HT1080 (cell line): ENCODE measurements at places on chromosomes 3 and 15. TPM values are rescaled to one million over a fixed set of nuclear protein-coding genes. Genes with fewer than 3 reads are reported as not detected.
A peak's percentile ranks its signal among the peaks of the same experiment; 100 is the strongest.

- no peak for DNase-seq
Observed at GRCh38 chr3:13065727-13066126, 7.5 kb downstream of the IQSEC1 start.

- DNase-seq: peak; percentile 53
Observed at GRCh38 chr15:50066202-50066601, 52.8 kb downstream of the ATP8B4 start.

DNA sequence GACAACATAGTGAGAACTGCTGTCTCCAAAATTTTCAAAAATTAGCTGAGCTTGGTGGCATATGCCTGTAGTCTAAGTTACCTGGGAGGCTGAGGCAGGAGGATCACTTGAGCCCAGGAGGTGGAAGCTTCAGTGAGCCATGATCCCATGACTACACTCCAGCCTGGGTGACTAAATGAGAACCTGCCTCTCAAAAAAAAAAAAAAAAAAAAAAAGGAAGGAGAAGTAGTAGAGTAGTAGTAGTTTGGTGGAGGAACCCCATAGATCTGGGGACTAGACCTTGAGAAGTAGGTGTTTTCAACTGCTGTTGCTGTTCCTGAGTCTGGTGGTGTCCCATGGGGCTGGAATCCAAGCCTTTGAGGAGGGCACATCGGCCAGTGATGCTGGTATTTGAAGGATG is 38.4 kb upstream of the UBE2E2 start:
- DNase-seq: no peak

GRCh38 chr3:150545419-150546225 is 674 bp downstream of the SERP1 start:
- peak; percentile 21 for DNase-seq

DNA sequence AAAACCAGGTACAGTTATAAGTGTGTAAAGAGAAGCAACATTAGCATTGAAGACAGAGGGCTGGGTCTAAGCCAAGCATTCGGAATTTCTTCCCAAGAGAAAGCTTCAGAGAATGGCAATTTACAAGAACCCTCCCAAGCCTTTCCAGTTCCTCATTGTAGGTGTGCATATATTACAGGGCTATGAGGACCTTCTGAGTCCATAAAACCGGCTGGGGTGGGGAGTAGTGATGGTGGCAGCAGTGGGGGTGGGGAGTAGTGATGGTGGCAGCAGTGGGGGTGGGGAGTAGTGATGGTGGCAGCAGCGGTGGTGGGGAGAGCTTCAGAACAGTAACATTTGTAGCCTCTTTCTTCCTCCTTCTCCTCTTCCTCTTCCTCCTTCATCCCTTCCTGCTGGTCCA is 368.7 kb upstream of the UMPS start:
- DNase-seq: no peak

GRCh38 chr3:153274561-153274960 is 112.5 kb downstream of the RAP2B start:
- DNase-seq: no peak

DNA sequence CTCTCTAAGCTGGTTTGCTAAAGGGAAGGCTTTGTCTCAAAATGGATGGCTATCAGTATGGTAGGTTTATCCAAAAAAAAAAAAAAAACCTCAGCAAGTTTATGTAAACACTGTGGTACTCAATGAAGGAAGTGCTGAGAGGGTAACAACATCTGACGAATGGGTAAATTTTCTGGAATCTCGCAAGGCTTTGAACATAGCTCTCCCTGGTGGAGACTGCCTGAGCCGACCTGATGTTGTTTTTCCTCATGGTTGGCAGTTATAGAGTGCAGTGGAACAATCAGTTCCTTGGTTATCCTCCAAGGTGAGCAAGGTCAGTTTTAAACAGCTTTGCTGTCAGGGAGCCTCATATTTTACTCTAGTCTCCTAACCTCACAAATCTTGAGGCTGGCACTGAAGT is 94.6 kb downstream of the ZPLD1 start:
- DNase-seq: peak; percentile 34

DNA sequence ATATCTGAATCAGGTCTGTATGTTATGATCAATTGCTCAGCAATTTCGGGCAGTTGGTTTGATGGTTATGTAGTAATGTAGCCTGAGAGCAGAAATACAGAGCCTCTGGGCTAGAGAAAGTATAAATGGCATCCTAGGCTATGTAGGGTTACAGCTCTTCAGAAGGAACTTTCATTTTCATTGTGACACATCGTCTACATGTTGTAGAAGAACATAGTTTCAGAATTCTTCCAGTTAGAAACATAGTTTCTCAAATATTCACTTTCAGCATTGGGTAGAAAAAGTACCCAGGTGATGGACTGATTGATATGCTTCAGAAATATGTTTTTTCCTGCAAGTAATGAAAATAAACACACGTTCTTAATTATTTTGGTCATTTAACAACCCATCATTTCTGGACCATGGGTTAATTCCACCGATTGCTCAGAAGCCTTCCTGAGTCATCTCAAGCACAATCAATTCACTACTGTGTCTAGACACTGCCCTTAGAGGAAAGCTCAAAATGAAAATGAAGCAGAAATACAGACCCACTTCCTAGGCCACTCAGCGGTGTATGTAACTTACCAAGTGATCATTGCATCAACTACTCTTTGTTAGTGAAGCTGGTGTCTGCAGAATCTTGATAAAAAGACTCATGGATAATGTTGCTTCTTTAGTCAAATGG is 88.8 kb upstream of the TSEN2 start:
- peak; percentile 28 for DNase-seq

GRCh38 chr15:45050587-45050986 is 27.6 kb downstream of the SORD start:
- no peak for DNase-seq

GRCh38 chr15:32120577-32121383 is 90.5 kb downstream of the CHRNA7 start:
- no peak for DNase-seq

GRCh38 chr3:65170390-65171042 is 482.7 kb upstream of the ADAMTS9 start:
- peak; percentile 32 for DNase-seq

GRCh38 chr3:194686414-194686815 is 732 bp downstream of the FAM43A start:
- DNase-seq: no peak

DNA sequence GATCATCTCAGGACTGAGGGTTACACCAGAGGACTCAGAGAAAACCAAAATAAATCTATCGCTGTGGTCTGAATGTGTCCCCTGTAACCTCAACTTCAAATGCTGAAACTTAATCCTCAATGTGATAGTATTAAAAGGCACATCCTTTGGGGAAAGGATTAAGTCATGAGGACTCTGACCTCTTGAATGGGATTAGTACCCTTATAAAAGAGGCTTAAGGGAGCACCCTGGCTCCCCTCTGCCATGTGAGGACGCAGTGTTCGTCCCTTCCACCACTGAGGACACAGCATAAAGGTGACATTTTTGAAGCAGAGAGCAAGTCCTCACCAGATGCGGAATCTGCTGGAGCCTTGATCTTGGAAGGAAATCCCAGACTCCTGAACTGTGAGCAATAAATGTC is 39.5 kb downstream of the SRPRB start:
- DNase-seq: no peak

DNA sequence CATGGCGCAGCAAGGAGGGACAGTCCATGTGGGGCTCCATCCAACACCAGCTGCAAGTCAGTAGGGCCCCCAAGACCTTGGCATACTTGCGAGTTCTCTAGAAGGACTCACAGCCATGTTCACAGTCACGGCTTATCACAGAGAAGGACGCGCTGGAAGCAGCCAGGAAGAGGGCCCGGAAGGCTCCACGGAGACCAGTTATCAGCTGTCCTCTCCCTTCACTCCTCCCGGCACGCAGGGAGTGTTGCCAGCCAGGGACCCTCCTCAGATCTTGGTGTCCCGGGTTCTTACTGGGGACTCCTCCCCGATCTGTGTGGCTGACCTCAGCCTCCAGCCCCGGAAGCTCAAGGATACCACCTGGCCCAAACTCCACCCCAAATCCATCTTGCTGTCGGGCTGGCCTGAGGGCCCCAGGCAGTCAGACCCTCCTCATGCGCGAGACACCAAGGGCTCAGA is 68.0 kb downstream of the SLTM start:
- no peak for DNase-seq

- DNase-seq: no peak
Observed at GRCh38 chr3:161946443-161946960, 449.9 kb downstream of the OTOL1 start.

- no peak for DNase-seq
Observed at GRCh38 chr15:46300716-46301115, 665.9 kb downstream of the SQOR start.

GRCh38 chr15:30990036-30990435 is 1.4 kb downstream of the MTMR10 start:
- no peak for DNase-seq

GRCh38 chr3:152094406-152094805 is 174.3 kb upstream of the MBNL1 start:
- no peak for DNase-seq

GRCh38 chr3:14403619-14404155 is 1.3 kb downstream of the SLC6A6 start:
- DNase-seq: peak; percentile 38

DNA sequence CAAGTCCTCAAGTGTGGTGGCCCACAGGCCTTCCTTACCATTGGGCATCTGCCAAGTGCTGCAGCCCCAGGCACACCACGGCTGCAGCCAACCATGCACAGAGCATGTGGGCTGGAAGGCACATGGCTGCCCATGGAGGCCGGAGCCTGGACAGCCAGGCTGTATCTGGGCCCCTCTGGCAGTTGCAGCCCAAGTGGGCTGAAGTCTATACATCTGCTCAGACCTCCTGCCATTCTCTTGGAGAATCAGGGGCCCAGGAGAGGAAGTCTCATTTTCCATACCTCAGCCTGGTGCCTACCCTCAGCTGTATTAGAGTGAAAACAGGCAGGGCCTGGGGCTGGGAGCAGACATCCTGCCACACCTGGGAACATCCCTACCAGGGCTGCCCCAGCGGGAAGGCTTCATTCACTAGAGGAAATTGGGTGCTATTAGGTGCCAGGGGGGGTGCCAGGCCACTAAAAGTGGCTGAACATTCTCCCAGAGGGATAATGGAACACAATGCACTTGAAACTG is 48.0 kb upstream of the SLCO2A1 start:
- DNase-seq: no peak

GRCh38 chr3:99503350-99503749 is 135.0 kb upstream of the COL8A1 start:
- DNase-seq: no peak

GRCh38 chr3:71438904-71439303 is 144.6 kb downstream of the FOXP1 start:
- no peak for DNase-seq

DNA sequence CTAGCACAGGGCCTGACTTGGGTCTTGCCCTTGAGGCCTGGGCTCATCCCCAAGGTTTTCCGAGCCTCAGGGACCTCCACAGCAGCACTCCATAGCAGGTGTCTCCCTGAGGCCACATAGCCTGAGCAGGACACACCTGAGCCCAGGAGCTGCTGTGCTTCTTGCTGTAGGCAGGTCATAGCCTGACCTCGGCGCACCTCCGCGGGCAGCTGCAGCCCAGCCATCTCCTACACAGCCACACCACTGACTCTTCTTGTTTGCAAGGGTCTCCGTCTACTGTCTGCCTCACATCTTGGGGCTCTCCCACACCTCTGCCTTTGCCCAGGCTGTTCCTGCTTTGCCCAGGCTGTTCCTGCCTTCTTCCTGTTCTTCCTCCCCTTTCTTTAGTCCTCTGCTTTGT is 224.8 kb downstream of the SLCO3A1 start:
- DNase-seq: no peak

DNA sequence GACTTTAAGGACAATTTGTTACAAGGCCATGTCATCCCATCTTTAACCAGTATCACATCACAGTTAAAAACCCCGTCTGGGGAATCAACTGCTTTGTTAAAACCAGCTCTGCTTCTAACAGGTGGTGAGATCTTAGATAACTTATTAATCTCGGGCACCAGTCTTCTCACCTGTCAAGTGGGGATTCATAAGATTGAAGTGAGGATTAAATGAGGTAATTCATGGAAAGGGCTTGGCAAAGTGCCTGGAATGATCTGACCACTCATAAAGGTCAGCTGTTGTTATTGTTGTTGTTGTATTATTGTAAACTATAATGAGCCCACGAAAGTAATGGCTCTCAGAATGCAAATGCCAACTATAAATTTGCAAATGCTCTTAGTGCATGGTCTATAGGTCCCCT is 30.1 kb upstream of the SLC24A5 start:
- DNase-seq: no peak

DNA sequence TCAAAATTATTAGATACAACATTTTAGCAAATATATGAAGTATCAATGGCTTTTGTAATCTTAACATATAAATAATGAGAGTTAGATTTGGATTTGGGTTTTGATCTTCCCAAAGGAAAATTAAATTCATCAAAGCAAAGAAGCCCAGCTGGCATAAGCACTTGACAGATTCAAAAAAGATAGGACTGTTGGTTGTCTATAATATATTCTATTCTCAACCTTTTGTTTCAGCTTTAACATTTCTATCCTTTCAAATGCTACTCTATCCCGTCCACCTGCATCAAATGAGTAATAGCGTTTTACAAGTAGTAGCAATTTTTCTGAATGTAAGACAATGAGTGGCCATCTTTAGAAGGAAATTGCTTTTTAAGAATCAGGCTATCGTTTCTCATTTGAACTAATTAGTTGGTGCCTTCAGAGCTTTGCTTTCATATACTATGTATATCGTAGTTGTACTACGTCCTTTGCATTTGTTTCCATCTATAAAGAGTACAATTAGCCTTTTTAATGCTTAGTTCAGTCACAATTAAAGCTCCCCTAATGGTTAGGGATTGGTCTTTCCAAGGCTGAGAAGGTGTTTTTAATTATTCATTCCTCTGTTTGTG is 278.0 kb downstream of the UBE2E2 start:
- DNase-seq: no peak

DNA sequence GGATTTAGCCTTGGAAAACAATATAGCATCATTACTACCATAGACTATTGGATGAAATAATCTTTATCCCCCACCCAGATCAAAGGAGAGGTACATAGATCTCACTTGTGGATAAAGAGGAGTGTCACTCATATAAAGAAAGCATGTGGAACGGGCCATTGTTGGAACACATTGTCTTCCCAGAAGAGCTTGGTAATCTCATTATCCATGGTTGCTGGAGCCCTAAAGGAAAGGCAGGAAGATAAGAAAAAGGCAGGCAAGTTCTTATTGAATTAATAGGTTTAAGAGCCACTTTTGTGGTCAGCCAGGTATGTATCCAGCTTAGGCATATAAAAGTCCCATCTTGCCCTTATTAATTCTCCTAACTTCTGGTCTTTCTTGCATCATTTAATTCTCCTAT is 659.1 kb downstream of the GRM7 start:
- no peak for DNase-seq

C3orf49 gene
- total RNA-seq: 0.16 TPM in 1 of 2 replicates, not detected in the other

TGM4 gene
- total RNA-seq: 0.03 TPM in 1 of 2 replicates, not detected in the other

FETUB gene
- total RNA-seq: 1.8 and 1.9 TPM in 2 replicates

COLQ gene
- total RNA-seq: 0.27 TPM in 1 of 2 replicates, not detected in the other

ZNF660 gene
- total RNA-seq: 0.11 and 0.60 TPM in 2 replicates

SI gene
- not detected in 2 replicates for total RNA-seq

TMCO5A gene
- not detected in 2 replicates for total RNA-seq

CTXND1 gene
- total RNA-seq: 0.07 TPM in 1 of 2 replicates, not detected in the other

COL8A1 gene
- 5.3 and 5.6 TPM in 2 replicates for total RNA-seq

CNTN3 gene
- 2.8 and 3.0 TPM in 2 replicates for total RNA-seq
